ENCODE measurements at places on chromosomes 7 and 10.
A peak's percentile ranks its signal among the peaks of the same experiment; 100 is the strongest.

DNA sequence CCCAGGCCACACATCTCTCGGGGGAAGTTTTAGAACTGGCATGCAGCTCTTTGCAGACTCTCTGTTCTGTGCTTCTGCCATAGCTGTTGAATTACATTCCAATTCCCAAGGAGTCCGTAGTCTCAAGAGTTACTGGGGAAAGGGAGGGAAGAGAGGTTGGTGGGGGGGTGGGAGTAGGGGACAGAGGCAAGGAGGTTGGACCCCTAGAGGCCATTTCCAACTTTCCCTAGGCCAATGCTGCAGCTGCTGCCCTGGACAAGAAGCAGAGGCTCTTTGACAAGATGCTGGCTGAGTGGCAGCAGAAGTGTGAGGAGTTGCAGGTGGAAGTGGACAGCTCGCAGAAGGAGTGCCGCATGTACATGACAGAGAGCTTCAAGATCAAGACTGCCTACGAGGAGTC is 23.8 kb downstream of the MYH16 start:
- no peak for DNase-seq

- DNase-seq, result no peak
Observed at GRCh38 chr7:141133646-141134045, 59.8 kb downstream of the TMEM178B start.

DNA sequence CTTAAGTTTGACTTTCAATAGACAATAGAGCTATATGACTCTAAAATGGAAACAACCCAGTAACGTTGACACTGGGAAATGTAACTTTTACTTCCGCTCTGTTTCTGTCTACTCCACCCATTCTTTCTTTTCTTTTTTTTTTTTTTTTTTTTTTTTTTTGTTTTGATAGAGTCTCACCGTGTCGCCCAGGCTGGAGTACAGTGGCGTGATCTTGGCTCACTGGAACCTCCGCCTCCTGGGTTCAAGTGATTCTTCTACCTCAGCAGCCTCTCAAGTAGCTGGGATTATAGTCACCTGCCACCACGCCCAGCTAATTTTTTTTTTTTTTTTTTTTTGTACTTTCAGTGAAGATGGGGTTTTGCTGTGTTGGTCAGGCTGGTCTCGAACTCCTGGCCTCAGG is 13.9 kb downstream of the PRSS2 start:
- no peak for DNase-seq

DNA sequence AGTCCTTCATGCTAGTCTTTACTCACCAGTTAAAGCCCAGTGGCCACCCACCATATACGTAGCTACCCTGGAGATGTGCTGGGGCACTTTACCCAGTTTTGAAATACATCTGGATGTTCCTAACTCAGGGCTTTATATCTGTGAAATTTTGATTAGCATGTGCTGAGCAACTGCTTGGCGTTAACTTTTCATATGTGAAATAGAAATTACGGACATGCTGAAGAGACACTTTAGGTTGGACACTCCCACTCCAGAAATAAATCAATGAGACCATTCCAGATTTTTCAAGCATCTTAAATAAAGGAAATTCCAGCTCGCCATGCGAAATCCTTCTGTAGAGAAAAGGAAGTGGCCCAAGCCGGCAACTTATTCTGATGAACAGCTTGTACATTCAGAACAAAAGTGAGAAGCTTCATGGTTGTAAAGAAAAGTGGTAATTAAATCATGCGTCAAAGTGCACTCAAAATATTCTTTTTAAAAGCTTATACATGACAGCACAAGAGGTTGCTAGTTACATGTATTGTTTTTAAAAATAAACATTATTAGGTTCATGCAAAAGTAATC is 153.5 kb upstream of the ITGB1 start:
- no peak for DNase-seq

- DNase-seq, result no peak
Observed at GRCh38 chr10:103184615-103185014, 8.5 kb downstream of the NT5C2 start.

DNA sequence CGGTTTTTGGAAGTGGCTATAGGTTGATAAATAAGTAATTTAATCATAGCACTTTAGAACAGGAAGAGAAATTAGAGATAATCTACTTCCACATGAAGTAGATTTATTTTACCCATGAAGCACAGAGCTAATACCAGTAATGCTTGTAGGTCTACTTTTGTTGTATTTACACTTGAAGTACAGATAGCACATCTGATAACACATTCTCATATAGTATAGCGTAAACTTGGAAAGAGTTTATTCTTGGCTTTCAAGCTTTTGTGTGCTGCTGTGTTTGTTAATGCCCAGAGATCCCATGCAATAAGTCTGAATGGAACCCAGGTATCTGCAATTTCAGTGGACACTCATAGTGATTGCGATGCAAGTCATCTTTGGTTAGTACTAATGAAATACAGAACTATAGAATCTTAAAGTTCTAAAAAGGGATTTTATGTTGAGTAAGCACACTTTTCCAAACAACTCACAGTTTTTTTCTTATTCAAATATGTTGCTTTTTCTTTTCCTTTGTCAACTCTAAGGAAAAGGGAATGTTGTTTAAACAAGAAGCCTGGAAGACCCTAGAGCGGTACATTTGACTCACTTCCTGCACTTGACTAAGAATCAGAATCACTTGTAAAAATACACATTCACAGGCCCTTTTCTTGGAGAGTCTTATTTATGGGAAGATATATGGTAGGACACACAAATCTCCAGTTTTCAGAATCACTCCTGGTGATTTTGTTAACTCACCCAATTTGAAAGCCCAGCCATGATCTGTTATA is 105.8 kb downstream of the GNAI1 start:
- DNase-seq, result no peak

DNA sequence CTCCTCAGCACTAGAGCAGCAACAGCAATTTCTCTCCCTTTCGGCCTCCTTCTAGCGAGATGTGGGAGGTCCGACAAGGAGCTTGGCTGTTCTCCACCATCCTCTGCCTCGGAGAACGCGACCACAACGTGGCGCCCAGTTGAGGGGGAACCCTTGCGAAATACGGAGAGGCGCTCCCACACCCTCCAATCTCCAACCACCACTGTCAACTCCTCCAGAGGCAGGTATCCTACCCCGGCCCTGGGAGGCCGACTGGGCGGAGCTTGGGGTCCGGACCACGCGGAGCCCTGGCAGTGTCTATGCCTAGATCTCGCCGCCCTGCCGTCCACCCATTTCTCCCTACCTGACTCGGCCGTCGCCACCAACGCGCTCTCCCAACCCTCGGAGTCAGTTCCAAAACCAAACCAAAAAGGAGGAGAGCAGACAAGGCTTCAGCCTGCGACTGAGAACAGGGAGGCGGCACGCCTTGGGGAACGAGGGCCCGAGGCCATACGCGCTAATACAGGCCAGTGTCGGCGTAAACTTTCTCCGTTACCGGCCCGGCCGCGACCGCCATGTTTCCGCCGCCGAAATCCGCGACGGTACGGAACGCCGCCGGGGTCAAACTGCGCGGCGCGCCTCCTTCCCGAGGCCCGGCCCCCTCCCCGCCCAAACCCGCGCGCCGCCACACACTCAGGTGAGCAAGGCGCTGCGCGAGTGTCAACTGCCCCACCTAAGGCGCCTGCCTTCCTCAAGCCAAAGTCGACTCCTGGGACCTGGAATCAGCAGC is at the start of gene TMEM168:
TSS of gene TMEM168 (minus strand) at position 577 of the 769 bp plus-strand sequence. CDS start 5,568 bp downstream, outside the sequence.
- DNase-seq, result peak; percentile 66

GRCh38 chr7:16929146-16929762 is 47.5 kb upstream of the AGR3 start:
- DNase-seq, result no peak

DNA sequence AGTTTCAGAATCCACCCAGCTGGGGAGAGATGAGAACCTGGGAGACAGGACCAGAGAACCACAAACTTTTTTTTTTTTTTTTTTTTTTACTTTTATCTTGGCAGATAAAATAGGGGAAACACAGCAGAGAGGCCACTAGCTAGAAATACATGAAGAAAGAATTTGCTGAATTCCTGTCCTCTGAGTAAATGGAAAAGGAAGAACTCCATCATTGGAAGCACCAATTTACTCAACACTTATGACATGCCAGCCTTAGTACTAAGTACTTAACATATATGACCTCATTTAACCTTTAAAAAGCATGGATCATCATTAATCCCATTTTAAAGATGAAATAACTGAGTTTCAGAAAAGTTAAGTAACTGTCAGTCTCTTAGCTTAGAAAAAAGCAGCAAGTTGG is 343.0 kb upstream of the NPSR1 start:
- DNase-seq, result no peak

- no peak for DNase-seq
Observed at GRCh38 chr10:72379776-72380175, 25.1 kb upstream of the DNAJB12 start.

- no peak for DNase-seq
Observed at GRCh38 chr10:73218431-73219191, 28.4 kb downstream of the DNAJC9 start.

- DNase-seq, result no peak
Observed at GRCh38 chr7:147659036-147659995, 931.2 kb upstream of the C7orf33 start.

DNA sequence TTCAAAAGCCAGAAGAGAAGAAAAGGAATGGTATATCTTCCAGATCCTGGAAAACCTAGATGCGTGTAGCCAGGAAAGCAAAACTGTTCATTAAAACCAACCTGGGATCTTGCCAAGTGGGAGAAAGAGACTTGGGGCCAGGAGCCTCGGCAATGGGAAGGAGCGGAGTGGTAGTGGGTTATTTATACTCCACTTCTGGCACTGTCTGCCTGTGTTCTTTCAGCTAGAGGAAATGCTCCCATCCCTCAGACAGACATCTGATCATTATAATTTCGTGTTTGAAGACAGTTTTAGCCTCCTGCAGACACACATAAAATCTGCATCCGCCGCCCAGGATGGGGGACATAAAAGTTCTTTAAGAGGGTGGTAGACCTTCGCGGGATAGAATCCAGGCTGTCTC is 421.6 kb downstream of the RPS24 start:
- DNase-seq, result no peak

- DNase-seq, result no peak
Observed at GRCh38 chr10:20247454-20247853, 431.2 kb downstream of the PLXDC2 start.

DNA sequence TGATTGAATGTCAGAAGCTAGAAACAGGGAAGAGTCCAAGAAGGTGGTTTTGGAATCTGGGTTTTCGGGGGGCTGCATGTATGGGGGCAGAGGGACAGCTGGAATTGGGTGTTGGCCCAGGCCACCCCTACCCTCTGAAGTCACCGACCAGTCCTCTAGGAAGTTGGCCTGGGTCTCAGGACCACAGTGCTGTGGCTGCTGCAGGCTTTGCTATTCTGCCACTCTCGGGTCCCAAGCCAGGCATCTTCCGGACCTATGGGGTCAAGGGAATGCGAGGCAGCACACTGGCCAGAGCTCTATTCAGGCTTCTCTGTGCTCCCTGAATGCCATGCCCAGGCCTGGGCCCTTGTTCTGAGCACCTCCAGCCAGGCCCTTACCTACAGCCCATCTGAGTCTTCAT is 13.2 kb downstream of the FGF8 start:
- no peak for DNase-seq

DNA sequence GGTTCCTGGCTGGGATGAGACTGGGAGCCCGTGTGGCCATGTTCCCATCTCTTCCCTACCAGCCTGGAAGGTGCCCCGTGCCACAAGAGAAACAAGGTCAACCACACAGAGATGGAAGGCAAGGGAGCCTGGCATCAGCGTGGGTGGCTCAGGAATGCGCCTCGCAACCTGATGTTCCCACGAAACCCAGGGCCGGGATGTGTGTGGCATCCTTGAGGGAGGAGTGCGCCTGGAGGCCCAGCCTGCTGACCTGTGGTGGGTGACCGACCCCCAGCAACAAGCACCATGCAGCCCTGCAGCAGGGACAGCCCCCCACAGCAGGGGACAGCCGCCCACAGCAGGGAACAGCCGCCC is 267.2 kb downstream of the ELFN1 start:
- DNase-seq, result no peak

- DNase-seq, result no peak
Observed at GRCh38 chr10:970311-971149, 17.7 kb upstream of the GTPBP4 start.

DNA sequence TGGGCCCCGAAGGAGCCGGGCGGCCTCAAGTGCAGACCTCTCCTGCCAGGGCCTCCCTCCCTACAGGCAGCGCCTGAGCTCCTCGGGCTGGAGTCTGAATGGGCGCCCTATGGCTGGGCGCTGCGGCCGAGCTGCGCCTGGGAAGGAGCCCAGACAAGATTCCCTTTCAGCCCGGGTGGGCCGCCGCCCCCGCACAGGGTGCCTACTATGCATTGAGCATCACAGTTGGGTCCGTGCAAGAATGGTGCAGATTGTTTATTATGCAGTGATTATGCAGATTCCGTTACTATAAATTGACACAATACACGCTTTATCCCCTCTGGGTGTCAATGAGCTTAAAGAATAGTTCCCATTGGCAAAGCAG is 77.2 kb upstream of the PDGFA start:
- no peak for DNase-seq

GRCh38 chr7:106183952-106184351 is 71.8 kb upstream of the SYPL1 start:
- no peak for DNase-seq

All from stimulated activated CD4-positive, alpha-beta T cell treated with anti-CD3 and anti-CD28 coated beads, Interleukin-1b, Interleukin-23, amount 100 ng/mL, for 1 hour (primary cell).